NCI-H510A treated with DMSO at 0.1 percent for 48 hours (cell line): ENCODE measurements at places on chromosomes 5 and 9.
A peak's percentile ranks its signal among the peaks of the same experiment; 100 is the strongest.

DNA sequence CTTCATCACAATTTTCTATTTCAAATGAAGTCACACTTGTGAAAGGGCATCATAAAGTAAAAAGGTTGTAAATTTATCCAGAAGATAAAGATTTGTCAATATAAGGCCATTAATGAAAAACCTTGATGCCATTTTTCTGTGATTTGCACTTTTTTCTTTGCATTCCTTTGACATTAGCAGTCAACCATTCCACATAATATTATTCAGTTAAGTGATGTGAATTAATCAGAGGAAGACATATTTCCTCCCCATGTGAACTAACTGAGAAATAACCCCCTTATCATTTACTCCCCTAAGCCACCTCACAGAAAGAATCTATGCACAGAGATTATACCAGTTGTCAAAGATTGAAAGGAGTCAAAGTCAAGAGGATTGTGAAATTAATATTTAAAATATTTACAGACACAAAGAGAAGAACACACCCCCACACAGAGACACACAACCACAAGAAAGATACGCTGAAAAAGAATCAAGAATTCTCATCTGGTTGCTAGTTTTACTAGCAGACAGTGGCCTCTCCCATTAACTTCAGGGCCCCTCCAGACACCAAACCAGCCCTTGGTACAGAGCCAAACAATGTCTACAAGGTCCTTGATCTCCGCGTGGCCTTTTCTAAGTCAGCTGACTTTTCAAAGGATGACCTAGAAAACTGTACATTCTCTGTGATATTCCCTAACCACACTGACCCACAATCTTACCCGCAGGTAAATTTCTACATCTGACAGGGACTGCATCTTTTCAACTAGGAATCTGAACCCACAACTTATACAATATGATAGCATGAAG is 29.5 kb downstream of the GNAQ start:
- DNase-seq: no peak

- peak; percentile 13 for DNase-seq
Observed at GRCh38 chr5:115415143-115415491, 118.7 kb upstream of the CCDC112 start.

DNA sequence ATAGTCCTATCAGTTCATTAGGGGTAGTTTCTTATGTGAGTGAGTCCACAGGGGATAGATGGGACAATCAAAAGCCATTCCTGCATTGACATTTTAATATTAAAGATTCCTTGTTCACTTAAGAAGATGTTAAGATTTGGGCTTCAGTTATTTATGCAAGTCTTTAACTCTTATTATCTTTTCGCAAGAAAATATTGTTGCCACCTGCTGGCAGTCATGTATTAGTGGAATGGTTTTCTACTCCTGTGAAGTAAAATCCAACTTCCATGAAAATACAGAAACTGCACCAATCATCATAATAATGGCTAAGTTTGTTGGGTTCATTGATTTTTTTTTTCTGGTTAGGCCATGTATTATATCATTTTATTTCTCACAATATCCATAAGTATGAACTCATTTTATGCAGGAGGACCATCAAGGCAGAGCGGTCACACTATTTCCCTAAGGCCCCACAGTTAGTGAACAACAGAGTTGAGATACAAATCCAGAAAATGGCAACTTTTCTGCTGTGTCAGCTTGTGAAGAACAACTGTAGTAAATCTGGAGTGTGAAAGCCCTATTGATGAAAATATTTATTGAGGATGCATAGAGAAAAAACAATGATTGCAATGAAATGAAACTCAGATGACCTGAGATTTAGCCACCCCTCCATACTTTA is 88.5 kb upstream of the TXNDC8 start:
- no peak for DNase-seq

GRCh38 chr5:158244882-158245281 is 385.9 kb upstream of the CLINT1 start:
- no peak for DNase-seq

DNA sequence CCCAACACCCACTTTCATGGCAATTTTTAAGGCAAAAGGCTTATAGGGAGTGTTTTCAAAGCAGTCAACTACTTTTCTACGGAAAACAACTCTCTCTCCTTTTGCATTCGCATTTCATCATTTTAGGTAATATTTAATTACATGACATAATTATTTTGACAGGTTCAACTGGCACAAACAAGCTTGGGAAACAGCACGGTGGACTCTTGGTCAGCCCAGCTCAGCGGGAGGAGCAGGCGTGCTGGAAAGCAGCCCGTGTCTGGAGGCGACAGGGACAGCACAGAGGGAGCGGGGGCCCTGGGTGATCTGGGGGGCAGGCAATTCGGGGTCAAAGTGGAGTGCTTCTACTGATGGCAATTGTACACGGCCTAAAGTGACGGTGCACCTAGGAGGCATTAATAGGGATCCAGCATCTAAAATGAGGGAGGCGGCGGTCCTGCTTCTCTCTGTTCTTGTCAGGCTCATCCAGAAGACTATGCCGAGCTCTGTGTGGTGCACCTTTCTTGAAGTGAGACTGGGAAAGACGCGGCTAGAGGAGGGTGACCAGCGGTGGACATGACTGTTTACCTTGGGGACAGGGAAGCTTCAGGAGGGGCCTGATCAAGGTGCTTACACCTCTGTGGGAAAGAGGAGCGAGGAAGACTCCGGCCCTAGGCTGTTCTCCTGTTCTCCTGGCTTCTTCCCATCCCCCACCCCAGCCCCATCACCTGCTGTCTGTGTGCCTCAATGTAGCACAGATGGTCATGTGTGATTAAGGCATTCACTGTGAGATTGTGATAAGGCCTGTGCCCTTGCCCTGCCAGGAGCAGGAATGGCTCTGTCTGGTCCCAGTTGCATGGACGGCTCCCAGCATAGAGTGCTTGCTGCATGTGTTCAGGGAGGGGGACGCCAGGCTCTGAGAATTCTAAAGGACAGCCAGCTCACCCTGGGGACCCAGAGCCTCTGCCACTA is 3.4 kb downstream of the MYMK start:
- no peak for DNase-seq

DNA sequence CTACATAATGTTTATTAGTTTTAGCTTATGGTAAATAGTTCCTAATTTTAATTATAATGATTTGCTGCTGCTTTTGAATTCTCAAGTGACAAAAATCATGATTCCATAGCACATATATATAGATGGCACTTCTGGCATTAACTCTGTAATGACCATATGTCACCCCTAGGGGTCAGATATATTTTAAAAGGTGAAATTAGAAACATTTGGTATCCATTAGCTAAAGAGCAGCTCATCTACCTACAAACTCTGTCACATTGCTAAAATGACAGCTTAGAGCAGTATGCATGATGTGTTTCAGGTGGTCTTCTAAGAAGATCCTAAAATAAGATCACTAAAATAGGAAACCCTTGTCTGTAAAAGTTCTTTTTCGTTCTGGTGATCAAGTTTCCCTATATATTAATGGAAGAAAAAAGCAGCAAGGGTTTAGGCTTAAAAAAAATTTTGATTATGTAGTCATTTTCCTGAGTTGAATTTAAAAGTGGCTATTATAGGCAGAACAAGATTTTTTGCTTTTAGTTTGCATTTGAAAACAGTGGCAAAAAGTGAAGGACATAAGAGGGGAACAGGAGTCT is 157.7 kb upstream of the POU5F2 start:
- no peak for DNase-seq

DNA sequence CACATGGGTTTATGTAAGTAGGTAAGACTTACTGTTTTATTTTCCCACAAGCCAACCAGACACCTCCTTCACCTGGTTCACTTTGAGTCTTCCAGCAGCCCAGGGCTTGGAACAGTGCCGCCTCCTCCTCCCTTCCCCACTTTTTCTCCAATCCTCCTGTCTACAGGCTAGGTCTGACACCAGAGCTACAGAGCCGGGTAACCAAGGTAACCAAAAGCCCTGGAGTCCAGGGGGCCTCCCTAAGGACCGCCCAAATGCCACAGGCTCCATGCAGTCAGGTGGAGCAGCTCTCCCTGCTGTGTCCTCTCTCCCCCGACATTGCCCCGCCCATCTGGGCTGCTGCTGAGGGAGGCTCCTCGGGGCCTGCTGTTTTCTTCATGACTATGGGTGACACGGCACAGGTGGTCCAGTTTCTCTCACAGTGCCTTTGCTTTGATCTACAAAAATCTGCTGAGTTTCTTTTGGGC is 138.0 kb upstream of the EFNA5 start:
- DNase-seq: peak; percentile 20

GRCh38 chr5:78483809-78484521 is 123.5 kb downstream of the SCAMP1 start:
- DNase-seq: no peak

- DNase-seq: no peak
Observed at GRCh38 chr5:124395287-124395686, 351.2 kb downstream of the ZNF608 start.

GRCh38 chr5:50595199-50595598 is 71.2 kb upstream of the PARP8 start:
- DNase-seq: no peak

GRCh38 chr9:33795281-33795680 is at the start of gene PRSS3:
Gene PRSS3 (plus strand): TSS chr9:33795561. CDS start chr9:33795574, 13 bp downstream.
- DNase-seq: no peak

DNA sequence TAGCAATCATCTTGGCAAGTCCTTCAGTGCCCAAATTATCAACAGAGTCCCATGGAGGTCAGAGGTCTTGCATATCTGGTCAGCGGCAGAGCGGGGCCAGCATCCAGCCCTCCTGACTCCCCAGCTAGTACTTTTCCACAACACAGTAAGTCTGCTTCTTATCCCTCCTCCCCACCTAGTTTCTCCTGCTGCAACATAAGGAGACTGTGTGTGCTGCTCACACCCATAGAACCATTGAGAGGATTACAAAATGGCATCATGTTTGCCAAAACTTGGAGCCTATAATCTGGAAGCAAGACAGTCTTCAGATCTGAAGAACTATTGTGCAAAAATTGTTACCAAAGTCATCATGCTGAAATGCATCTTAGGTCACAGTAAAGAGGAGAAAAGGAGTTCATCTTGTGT is 125.8 kb upstream of the ZNF366 start:
- no peak for DNase-seq

DNA sequence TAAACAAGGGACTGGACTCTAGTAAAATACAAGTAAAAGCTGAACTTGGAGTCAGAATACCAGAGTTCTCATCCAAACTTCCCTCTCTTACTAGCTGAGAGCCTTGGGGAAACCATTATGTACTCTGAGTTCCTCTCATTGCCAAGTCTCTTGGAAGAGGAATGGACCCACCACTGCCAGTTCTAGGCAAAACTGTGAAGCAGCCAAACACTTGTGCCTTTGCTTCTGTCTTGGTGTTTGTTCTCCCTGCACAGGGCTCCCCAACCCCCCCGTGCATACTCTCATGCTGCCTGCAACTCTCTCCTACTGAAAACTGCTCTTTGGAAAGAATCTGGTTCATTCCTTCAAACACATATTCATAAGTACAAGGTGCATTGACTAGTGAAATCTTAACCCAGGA is 102.6 kb downstream of the PDZD2 start:
- no peak for DNase-seq

GRCh38 chr9:96412174-96412913 is 5.8 kb downstream of the ZNF367 start:
- DNase-seq: no peak

DNA sequence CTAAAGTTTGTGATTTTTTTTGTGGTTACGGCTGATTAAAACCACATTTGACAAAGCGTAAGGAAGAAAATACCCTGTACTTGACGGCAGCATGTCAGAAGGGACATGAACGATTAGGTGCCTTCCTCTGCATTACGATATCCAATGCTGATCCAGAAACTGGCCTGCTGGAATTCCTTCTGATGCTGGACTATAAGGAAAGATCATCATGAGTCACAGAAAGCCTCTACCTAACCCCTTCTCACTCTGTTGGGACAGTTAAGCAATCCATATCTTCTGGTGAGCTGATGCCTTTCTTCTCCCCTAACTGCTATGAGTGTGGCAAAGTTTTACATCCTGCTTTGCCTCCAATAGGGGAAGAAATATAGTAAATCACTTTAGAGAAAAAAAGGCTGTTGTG is 78.4 kb upstream of the PAPPA start:
- DNase-seq: no peak

DNA sequence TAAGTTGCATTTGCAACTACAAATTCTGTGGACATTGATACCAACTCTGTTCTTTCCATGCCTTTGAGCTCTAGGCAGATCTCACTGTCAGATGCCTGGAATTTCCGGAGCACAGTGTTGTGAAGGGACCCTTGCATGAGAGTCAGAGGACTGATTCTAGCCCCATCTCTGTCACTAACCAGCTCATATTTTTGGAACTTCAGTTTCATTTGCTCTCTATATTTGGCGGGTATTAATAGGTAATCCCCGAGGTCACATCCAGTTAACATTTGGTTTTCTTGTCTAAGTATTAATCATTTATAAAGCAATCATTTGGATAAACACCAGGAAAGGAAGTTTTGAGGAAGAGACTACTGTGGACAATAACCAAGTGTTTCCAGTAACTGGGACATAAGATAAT is 115.7 kb downstream of the MAN2A1 start:
- no peak for DNase-seq

GRCh38 chr5:88679638-88680037 is 203.3 kb downstream of the MEF2C start:
- DNase-seq: no peak

GRCh38 chr5:91266184-91266705 is 116.9 kb downstream of the ARRDC3 start:
- DNase-seq: no peak

DNA sequence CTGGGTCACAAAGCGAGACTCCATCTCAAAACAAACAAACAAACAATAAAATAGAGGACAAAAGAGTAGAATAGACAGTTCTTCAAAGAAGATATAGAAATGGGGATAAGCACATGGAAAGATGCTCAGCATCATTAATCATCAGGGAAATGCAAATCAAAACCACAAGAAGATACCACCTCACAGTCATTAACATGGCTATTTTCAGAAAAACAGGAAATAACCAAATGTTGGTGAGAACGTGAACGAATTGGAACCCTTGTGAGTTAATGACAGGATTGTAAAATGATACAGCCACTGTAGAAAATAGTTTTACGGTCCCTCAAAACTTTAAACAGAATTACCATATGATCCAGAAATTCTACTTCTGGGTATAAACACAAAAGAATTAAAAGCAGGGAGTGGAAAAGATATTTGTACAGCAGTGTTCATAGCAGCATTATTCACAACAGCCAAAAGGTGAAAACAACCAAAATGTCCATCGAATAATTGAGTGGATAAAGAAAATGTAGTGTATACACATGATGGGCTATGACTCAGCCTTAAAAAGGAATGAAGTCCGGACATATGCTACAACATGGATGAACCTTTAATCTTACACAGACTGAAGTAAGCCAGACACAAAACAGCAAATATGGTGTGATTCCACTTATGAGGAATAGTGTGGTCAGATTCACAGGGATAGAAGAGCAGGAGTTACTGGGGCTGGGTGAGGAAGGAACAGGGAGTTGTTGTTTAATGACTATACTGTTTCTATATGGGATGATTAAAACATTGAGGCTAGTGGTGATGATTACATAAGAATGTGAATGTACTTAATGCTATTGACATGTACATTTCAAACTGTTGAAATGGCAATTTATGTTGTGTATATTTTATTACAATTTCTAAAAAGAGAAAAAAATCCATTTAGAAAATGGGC is 19.7 kb downstream of the OR2V2 start:
- no peak for DNase-seq

DNA sequence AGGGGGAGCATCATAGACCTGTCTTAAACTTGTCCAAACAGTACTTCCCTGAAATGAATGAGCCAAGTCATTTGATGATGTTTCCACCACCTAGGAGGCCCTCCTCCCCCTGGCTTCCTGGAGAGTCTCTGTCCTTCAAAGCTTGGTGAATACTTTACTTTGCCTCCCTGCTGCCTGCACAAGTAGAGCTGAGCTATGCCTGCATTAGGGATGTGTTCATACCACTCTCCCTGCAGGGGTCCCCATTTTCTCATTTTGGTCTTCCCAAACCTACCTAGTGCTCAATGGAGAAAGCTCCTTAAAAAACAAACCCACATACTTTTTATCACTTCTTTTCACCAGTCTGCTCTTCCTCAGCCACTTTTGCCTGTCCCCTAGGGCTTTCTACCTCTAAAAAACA is 7.7 kb downstream of the CCNI2 start:
- DNase-seq: no peak
